T-helper 1 cell (primary cell): ENCODE measurements at places on chromosomes 7 and 10.

DNA sequence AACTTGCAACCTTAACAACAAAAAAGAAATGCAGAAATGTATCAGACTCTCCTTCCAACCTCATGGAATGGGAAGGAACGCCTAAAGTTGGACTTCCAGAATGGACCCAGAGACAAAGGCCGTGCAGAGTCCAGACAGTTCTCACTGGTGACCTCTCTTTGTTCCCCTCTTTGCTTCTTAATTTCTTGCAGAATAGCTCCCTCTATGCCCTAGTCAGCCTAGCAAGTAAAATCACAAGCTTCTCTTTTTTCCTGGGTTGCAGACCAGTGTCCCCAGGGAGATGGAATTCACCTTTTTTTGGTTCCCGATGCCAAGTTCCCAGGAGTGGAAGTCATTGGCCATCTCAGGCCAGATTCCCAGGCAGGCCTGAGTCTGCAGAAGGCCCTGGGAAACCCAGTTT is 278.0 kb downstream of the CCSER2 start:
- no peak for DNase-seq

- DNase-seq = no peak
Measured at GRCh38 chr10:119734396-119735332, 8.8 kb downstream of the INPP5F start.

DNA sequence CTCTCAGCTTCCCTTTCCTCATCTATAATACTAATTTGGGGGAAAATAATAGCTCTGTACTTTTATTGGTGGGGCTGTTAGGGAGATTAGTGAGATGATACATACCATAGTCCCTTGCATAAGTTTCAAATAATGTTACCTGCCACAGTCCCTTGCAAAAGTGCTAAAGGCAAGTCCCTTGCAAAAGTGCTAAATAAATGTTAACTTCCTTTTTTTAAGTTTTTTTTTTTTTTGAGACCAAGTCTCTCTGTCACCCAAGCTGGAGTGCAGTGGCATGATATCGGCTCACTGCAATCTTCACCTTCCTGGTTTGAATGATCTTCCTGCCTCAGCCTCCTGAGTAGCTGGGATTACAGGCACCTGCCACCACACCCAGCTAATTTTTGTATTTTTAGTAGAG is 43.4 kb upstream of the SRGN start:
- DNase-seq = no peak

- DNase-seq = peak; percentile 34
Measured at GRCh38 chr10:61897671-61898434, 3.6 kb upstream of the ARID5B start.

DNA sequence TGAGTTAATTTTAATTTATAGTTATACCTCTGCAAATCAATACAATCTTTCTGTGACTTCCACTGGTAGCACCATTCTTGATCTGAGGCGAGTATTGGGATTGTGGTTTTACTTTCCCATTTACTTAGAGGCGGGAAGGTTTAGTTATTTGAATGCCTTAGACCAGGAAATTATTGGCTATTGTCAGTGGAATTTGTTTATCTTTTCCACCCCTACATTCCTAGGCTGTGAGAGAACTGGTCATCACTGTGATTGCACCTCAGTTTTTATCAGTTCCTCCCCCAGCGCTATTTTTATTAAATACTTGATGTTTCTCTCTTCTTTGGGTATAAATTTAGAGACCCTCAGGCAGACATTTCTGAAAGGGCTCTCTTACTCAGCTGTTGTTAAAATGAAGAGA is 29.9 kb downstream of the CDK14 start:
- no peak for DNase-seq
